ENCODE measurements at places on chromosomes 2 and 18. TPM values are rescaled to one million over a fixed set of nuclear protein-coding genes. Genes with fewer than 3 reads are reported as not detected.
A peak's percentile ranks its signal among the peaks of the same experiment; 100 is the strongest.

- no peak for DNase-seq
Measured at GRCh38 chr2:167135706-167136105, 247.4 kb downstream of the XIRP2 start.

DNA sequence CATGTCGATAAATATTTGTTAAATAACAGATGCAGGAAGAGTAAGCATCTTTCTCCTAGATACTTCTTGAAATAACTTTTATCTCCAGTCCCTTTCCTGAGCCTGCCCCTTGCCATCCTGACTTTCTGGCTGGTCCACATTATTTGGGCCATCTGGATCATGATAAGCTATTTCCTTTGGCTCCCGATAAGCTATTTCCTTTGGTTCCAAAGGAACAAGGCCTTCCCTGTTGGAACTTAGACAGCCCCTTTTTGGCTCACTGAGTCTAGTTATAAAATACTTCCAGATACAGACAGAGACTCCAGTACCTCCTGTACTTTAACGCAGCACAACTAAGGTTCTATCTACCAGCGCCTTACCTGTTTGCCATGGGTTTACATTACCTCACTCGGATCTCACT, 205.3 kb upstream of the CCDC150 start:
- no peak for DNase-seq

GRCh38 chr2:231680285-231680991, 27.9 kb upstream of the PTMA start:
- DNase-seq, result no peak

GRCh38 chr2:226674123-226674522, 125.5 kb downstream of the IRS1 start:
- no peak for DNase-seq

- DNase-seq, result no peak
Measured at GRCh38 chr18:50622865-50623393, 63.0 kb downstream of the MAPK4 start.

DNA sequence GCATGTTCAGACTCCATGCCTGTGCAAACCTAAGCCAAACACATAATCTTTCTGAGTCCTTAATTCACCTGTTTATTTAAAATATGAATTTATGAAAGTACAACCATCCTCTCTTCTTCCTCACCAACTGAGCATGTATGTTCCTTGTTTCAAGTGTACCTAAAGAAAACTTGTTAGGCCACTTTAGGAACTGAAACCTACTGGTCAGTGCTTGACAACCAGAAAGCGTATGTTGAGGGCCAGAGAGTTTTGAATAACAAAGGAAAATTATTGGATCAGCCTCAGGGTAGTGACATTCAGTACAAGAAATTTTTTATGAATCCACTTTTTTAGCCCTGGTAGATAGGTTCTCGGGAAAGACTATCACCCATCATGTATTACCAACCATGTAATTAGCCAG, 847.6 kb upstream of the CELF4 start:
- DNase-seq, result no peak

- no peak for DNase-seq
Measured at GRCh38 chr2:28032816-28033215, 142.3 kb downstream of the BABAM2 start.

DNA sequence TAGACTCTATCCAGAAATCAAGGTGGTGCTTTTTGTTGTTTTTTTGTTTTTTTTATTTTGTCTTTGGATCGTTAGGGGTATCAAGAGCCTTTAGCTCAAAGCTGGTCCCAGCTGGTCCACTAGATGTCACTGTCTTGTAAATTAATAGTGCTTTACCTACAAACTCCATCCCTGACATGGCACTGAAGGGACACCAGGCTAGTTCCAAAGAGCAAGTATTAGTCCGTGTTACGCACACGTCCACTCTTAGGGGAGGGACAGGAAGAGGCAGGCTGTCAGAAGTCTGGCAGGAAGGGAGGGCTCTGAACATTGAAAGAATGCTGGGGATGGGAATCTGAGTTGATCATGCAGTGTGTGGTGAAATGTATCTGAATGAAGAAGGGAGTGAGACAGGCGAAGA, 85.9 kb upstream of the CCBE1 start:
- DNase-seq, result peak; percentile 84

- peak; percentile 57 for DNase-seq
Measured at GRCh38 chr18:55861266-55861665, 273.3 kb upstream of the TCF4 start.

DNA sequence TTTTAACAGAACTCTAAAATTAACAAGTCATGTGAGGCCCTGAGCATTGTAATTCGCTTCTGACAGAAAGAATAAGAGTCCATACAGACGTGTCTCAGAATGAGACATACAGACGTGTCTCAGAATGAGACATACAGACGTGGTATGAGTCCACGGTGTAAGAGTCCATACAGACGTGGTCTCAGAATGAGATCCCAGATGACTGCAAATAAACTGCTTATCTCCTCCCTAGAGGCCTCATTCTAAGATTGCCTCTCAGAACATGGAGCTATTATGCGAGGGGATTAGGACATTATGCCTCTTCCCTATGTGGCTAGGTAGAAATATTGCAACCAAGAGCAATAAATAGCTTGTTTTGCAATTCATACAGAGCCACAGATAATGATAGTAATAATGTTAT, 63.9 kb downstream of the NEB start:
- DNase-seq, result no peak

- DNase-seq, result peak; percentile 46
Measured at GRCh38 chr2:204871231-204871953, 326.1 kb downstream of the PARD3B start.

GRCh38 chr2:55107436-55107835, 57.2 kb upstream of the RTN4 start:
- peak; percentile 42 for DNase-seq

DNA sequence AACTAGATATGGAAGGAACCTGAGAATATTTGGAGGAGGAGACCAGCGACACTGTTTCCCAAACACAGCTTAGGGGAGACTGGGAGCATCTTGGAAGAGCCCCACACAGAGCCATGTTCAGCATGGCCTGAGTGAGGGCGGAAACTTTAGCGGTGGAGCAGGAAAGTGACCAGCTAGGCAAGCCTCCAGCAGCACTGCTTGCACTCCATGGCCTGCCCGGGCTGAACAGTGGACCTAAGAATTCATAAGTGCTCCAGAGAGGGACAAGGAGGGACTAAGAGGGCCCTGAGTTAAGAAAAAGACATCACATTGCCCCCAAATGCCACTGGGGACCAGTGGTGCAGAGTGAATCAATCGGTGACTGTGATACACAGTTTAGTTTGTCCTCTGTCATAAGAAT, 566.4 kb downstream of the TNS1 start:
- no peak for DNase-seq

DNA sequence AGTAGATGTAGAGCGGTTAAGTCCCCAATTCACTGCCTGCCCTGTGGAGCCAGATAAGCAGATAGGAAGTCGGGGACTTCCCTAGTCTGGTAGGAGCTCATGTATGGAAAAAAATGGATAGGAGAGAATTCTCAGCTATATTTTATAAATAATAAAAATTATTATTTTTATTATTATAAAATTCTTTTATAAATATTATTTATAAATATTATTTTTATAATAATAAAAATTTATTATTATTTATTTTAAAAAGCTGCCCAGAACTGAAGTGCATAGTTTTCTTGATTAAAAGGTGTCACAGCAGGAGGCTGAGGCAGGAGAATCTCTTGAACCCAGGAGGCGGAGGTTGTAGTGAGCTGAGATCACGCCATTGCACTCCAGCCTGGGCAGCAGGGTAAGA, 97.4 kb downstream of the ADAM23 start:
- DNase-seq, result no peak

GRCh38 chr2:20093263-20094141, 42.1 kb upstream of the LAPTM4A start:
- peak; percentile 65 for DNase-seq

DNA sequence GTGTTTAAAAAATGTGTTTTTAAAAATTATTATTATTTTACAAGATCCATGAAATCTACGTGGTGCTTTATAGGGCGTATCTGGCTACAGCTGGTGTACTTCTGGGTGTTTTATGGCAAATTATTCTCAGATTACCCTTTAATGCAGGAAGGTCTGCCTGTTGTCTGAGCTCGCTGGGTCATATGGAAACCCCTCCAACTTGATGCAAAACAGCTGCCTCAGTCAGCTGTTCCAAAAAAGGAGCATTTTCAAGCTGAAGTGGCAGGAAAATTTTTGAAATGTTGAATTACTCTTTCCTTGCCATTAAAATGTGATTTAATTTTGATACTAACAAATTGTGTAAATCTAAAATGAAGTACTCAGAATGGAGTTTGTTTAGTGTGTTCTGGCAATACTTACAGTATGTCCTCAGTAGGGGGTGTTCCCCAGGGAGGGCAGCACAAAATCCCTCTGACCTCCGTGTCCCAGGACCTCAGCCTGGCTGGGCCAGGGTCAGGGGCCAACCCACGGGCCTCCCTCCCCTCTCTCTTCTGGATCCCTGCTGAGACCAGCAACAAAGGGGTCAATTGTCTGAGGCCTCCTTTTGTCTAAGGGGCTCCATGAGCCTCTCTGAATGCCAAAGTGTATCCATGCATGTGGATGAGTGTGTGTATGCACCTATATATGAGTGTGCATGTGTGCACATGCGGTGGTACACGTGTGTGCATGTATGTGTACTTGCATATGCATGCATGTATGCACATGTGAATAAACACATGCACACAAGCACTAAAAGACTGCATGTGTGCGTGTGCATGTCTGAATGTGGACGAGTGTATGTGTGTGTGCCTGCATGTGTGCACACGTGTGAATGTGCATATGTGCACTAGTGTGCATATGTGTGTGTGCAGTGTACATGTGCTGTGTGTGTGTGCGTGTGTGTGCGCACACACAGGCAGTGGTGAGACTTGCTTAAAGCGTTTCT, 105.4 kb downstream of the ACOXL start:
- DNase-seq, result no peak

GRCh38 chr2:44358503-44358902, 2.8 kb downstream of the PREPL start:
- no peak for DNase-seq

- DNase-seq, result no peak
Measured at GRCh38 chr18:42654556-42654955, 460.9 kb downstream of the RIT2 start.

DNA sequence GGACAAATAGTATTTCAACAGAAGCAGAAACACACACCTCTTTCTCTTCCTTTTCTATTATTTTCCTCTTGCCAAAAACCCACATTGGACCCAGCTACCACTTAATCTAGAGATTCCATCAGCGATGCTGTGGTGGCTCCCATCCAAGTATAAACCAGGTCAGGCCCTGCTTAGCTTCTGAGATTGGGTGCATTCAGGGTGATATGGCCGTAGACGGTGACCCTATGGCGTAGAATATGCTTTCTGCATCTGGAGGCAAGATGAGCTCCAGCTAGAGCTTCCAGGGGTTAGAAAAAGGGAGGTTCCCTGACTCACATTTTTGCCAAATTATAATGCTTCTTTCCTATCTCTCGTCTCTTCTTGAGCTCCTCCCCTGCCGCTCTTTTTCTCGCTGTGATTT, 66.5 kb downstream of the TNP1 start:
- DNase-seq, result no peak

- no peak for DNase-seq
Measured at GRCh38 chr18:60664736-60665135, 292.2 kb upstream of the MC4R start.

- no peak for DNase-seq
Measured at GRCh38 chr2:69561101-69561500, 82.4 kb downstream of the AAK1 start.

- no peak for DNase-seq
Measured at GRCh38 chr2:173959909-173960308, 5.3 kb downstream of the SP3 start.

DNA sequence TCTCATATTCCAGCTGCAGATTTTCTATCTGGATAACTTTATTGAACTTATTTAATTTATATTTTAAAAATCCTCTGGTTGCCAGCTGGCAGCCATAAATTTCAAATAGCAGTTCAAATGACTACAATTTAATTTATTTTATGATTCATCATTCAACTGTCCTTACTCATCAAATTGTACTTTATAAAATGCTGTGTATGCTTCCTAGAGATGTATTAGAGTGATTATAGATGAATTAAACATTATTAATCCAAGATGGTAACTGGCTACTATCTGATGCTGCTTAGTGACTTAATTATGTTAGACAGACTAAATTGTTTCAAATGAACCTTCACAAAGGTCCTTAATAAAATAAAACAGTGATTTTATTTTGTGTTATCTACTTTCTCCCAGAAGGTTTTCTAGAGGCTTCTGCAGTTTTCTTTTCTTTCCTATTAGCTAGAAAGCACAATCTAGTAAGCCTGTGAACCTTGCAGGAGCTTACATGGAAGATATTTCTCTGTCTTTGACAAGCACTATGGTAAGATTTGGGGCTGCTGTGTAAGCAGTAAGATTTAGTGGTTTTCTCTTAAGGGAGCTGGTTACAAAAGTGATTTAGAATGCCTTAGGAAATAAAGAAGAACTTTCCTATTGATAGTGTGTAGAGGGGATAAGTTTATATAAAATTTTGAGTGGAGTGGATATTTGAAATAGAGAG, 322.3 kb downstream of the FSIP2 start:
- DNase-seq, result no peak

DNA sequence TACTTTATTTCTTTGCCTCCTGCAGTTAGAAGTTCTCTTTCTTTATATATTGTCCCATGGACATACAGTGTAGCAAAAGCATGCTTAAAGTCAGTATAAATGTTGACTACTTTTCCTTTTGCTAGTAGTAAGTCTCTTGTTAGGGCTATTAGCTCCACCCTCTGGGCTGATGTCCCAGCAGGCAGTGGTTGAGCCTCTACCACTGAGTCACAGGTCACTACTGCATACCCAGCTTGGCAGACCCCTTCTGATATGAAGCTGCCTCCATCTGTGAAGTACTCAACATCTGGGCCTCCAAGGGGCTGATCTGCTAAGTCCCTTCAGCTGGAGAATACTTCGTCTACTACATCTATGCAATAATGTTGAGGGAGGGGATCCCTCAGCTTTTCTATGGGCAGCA, 61.0 kb upstream of the SLC35G4 start:
- DNase-seq, result no peak

GRCh38 chr2:215493376-215493775, 57.5 kb upstream of the FN1 start:
- DNase-seq, result no peak

Gene SGPP2
- total RNA-seq, result not detected

Gene TRIM43
- total RNA-seq, result not detected

Gene SOX11
- not detected for total RNA-seq

Gene CTNNA2
- not detected for total RNA-seq

Gene GDF7
- total RNA-seq, result not detected

Gene CCDC138
- 4.1 TPM for total RNA-seq

Gene SERPINB11
- not detected for total RNA-seq

Gene ERBB4
- not detected for total RNA-seq

Gene GYPC
- 20.4 TPM for total RNA-seq

Gene SIX3
- not detected for total RNA-seq

Gene KANSL1L
- 5.5 TPM for total RNA-seq

Gene C2orf72
- not detected for total RNA-seq

Gene GALNT5
- total RNA-seq, result 44.3 TPM

Gene KLF7
- 29.4 TPM for total RNA-seq

Gene COPS9
- total RNA-seq, result 254 TPM

Gene RAB17
- total RNA-seq, result 0.16 TPM

Gene TMEM178A
- 0.24 TPM for total RNA-seq

Gene TEX44
- total RNA-seq, result not detected

Gene EMILIN2
- 8.9 TPM for total RNA-seq

Gene KCNIP3
- total RNA-seq, result 2.6 TPM

Gene SP110
- total RNA-seq, result 10.6 TPM

Gene CCBE1
- total RNA-seq, result 207 TPM

Gene BMP10
- not detected for total RNA-seq
